ENCODE measurements at places on chromosomes 6 and 20.

- DNase-seq, result no peak
Measured at GRCh38 chr6:22413681-22414311, 117.0 kb upstream of the PRL start.

DNA sequence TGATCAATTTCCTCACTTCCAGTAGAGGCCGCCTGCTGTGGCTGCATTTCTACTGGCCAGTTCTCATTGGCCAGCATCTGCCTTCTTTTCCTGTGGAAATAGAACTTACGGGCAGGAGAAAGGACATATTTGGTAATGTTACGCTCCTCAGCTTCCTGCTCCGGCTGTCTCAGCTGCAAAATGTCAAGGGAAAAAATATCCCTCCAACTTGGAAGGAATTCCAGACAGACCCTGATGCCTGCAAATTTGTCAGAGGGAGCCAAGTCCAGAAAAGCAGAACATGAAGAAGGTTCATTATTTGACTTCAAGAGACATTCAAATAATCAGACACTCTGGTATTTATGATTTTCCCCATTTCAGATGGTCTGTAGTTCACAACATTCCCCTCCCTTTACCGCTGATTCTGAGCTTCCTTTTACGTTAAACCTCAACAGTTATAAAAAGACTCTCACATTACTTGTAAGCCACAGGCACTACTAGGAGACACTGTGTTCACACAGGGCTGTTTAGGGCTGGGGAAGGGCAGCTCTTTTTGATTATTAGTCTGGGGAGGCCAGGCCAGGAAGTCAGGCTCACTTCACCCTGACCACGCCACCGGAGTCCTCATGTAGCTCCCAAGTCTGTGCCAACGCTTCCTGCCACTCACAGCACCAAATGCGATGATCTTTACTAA lies 179.6 kb upstream of the CCN2 start:
- DNase-seq, result no peak

DNA sequence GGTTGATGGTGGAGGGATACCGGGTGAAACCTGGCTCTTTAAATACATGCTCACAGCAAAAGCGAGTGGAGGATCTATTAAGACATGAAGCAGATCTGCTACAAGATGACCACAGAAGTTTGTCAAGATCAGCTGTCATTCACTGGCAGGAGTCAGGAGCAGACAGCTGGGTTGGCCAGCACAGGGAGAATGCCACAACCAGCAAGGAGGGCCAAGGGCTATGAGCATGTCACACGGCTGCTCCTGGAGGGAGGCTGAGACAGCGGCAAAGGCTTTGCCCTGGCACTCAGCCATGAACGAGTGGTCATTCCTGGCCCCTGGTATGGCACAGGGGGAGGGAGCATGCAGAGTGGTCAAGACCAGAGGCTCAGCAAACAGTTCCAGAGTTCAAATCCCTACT lies 77.6 kb downstream of the POPDC3 start:
- no peak for DNase-seq

DNA sequence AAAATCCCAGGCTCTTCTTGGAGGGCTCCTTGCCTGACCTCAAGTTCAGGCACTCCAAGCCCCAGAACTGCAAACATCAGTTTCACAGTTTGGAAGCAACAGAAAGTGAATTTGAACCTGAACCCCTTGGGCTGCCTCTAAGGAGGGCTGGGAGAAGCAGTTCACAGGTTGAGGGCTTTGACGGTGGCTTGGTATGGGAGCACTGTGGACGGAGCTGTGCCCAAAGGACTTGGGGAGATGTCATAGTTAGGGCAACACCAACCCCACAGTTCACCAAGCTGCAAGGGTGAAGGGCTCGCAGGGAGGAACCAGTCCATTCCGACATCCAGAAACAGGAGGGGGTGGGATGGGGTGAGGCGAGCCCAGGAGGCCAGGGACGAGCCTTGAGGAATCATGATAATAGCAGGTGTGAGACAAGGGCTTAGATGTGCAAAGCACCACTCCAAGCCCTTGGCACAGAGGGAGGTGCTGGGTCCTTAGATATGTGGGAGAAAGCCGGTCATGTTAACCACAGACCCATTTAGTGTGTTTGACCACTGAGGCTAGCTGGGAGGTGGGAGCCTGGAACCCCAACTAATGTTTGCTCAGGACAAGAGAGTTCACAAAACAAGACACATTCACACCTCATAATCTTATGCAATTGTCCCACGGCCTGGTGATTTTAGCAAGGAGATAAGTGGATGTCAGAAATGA lies 4.3 kb downstream of the CEBPB start:
- DNase-seq, result no peak

GRCh38 chr6:105382958-105383357 lies 19.9 kb downstream of the PREP start:
- DNase-seq, result no peak

DNA sequence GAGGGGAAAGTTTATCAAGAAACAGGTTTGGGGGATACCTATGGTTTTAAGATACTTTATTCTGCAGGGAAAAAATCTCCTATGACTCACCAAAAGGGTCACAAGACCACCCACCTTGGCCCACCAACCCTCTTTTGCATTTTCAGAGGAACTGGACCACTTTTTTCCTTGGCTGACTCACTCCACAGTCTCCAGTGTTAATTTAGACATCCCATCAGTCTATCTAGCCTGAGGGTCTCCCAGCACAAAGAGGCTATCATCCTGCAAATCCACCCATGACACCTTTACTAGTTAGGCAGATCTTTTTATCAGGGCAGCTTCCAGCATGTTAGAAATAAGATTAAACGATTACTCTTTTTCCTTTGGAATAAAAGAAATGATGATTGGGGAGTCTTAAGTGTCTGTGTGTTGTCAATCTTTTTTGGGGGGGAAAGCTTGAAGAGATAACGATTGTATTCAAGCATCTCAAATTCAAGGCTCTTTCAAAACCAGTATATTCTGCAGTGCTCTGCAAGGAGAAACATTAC lies 138.1 kb upstream of the RIN2 start:
- DNase-seq, result no peak

- DNase-seq, result no peak
Measured at GRCh38 chr20:44020406-44021148, 105.9 kb downstream of the TOX2 start.

DNA sequence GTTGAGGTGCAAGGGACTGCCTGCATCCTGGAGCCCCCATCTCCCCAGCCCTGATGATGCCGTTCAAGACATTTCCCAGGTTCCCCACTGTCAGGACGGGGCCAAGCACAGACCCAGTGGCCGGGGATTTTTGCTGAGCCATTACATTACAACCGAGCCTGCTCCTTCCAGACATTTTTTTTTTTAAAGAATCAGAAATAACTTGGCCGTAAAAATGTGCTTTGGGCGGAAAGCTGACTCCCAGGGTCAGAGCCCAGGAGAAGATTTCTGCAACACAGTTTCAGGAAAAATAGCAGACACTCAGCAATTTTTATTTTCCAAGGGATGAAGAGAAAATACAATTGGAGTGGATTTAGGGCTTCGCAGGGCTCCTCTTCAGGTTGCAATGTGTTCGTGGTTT lies 87.9 kb downstream of the LRFN2 start:
- no peak for DNase-seq

DNA sequence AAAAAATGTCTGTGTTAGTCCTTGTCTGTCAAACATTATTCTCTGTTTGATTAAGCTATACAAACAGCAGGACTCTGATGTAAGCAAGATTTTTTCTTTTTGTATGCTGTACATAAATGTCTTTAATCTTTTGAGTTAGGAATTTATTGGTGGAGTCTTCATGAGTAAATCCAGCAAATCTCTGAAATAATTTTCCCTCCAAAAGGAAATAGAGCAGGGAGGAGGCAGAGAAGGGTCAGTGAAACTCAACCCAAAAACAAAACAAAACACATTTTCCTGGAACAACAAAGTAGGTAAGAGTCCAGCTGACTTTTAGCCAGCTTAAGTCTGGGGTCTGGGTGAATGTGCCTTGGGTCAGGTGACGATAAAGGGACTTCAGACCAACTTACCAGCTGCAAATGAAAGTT lies 113.7 kb downstream of the FOXA2 start:
- DNase-seq, result no peak

DNA sequence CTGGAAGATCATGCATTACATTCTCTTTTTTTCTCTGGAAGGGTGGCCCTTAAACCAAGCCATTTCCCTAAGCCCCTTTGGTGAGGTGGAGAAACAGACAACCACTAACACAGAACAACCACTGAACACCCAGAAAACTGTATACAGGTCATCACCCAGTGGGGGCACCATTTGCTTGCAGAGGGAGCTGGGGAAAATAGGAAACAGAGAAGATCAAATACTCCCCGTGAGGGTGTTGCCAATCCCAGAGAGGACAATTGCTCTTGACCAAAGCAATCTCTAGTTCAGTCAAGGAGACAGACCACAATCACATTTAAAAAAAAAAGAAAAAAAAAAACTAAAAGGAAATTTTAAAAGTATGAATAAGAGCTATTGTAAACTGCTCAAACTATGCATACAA lies 865 bp upstream of the DAAM2 start:
- DNase-seq, result no peak

Data from SW480 (cell line).